ENCODE measurements at places on chromosomes 11 and 22.

- no peak for DNase-seq
These were observed 54.9 kb downstream of the TSPAN18 start for GRCh38 chr11:44781655-44782054.

DNA sequence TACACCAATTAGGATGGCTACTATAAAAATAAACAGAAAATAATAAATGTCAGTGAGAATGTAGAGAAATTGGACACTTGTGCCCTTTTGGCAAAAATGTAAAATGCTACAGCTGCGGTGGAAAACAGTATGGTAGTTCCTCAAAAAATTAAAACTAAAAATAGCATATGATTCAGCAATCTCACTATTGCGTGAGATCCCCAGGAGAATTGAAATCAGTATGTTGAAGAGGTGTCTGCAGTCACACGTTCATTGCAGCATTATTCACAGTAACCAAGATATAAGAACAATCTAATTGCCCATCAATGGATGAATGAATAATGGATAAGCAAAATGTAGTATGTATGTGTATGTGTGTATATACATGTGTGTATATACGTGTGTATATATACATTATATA, 6.8 kb downstream of the OR52N2 start:
- DNase-seq, result no peak

- DNase-seq, result no peak
These were observed 278.0 kb upstream of the ANO3 start for GRCh38 chr11:26053966-26054365.

GRCh38 chr22:28980326-28980725, 81.3 kb downstream of the C22orf31 start:
- no peak for DNase-seq

GRCh38 chr11:126581871-126582648, 226.6 kb downstream of the ST3GAL4 start:
- no peak for DNase-seq

DNA sequence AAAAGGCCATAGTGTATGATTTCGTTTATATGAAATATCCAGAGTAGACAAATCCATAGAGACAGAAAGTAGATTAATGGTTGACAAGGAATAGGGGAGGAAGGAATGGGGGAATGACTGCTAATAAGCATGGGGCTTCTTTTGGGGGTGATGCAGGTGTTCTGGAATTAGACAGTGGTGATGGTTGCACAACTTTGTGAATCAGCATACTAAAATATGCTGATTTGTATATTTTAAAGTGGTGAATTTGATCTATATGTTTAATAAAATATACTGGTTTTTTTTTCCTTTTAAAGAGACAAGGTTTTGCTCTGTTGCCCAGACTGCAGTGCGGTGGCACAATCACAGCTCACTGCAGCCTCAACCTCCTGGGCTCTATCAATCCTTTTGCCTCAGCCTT, 6.5 kb upstream of the HORMAD2 start:
- no peak for DNase-seq

DNA sequence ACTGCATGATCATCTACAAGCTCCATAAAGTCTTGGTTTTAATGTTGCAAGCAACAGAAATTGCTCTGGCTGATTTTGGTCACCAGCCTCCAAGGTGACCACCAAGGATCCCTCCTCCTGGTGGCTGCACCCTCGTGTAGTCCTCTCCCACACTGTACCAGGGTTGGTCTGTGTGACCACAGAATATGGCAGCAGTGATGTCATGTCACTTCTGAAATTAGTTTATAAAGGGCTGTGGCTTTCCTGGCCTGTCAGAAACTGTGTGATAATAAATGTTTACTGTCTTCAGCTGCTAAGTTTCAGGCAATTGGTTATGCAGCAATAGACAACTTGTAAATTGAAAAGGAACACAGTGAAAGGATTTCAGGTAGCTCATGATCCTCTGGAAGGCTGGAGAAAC, 5.3 kb upstream of the PRDM11 start:
- no peak for DNase-seq

GRCh38 chr11:13114566-13115379, 105.7 kb downstream of the RASSF10 start:
- peak; percentile 33 for DNase-seq

- no peak for DNase-seq
These were observed 21.8 kb upstream of the PIK3C2A start for GRCh38 chr11:17229481-17230152.

GRCh38 chr11:5684036-5684645, 733 bp downstream of the TRIM5 start:
- no peak for DNase-seq

GRCh38 chr11:34633990-34634693, 13.2 kb downstream of the EHF start:
- no peak for DNase-seq
